ENCODE measurements at places on chromosomes 11 and 22.

DNA sequence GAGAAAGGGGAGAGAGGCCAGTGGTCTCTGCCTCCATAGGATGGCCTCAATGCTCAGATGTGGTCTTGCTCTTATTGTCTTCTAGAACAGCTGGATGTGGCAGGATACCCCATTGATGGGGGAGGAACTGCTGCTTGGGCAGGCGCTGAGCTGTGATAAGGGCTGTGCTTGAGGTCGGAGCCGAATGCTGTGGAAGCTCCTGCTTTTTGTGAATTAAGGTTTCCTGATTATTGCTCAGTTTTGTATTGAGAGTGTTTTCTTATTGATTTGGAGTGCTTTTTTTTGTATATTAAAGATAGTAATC, 57.2 kb downstream of the CABIN1 start:
- DNase-seq: no peak

- DNase-seq: no peak
Observed at GRCh38 chr11:130670200-130670599, 221.8 kb downstream of the ADAMTS15 start.

DNA sequence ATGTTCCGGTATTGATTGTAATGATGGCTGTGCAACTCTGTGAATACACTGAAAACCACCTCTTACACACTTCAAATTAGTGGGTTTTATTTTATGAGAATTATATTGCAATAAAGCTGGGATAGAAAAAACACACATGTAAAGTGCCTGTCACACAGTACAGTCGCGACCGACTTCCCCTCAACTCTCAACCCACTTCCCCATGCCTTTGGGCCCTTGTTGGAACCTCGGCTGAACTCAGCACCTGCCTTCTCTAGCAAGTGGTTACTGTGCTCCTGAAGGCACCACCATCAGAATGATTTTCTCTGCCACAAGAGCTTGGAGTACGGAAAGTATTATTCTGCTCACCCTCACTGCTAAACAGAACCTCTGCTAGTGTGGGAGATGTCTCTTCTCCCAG, 13.5 kb downstream of the KCNJ1 start:
- DNase-seq: no peak

DNA sequence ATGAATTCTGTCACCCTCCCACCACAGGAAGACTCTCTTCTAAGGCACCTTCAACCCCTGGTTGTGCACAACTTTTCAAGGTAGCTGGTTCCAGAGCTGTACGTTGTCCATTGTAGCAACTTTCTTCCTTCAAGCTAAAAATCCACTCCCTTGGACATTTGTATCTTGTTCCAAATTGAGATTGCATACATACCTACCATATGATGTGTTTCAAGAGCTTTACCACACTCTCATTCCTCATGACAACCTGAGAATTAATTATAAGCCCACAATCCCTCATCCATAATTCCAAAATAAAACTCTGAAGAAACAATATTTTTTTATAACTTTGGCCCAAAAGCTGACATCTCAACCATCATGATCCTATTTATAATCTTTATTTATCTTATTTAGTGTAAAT, 3.0 kb downstream of the OR52W1 start:
- no peak for DNase-seq

DNA sequence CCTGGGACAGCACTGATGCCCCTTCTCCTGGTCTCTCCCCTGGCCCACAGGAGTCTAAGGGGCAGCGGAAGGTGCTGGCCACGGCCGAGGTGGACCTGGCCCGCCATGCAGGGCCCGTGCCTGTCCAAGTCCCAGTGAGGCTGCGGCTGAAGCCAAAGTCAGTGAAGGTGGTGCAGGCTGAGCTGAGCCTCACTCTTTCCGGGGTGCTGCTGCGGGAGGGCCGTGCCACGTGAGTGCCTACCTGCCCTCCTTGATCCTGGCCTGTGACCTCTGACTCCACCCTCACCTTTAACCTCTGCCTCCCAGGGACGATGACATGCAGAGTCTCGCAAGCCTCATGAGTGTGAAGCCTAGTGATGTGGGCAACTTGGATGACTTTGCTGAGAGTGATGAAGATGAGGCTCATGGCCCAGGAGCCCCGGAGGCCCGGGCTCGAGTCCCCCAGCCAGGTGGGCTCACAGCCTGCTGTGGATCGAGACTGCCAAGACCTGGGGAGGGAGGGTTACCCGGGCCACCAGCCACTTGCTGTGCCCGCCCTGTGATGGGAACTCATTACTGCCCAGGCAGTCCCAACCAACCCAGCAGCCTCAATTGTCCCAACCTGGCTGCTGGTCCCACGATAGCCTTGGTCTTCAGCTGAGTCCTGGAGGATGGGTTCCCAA, 4.3 kb downstream of the EHBP1L1 start:
- DNase-seq: no peak
